Dermis microvascular lymphatic vessel endothelial cell (primary cell): ENCODE measurements at places on chromosomes 1 and 21.

GRCh38 chr1:36450919-36451305 lies 661 bp upstream of the OSCP1 start:
- DNase-seq, result no peak

DNA sequence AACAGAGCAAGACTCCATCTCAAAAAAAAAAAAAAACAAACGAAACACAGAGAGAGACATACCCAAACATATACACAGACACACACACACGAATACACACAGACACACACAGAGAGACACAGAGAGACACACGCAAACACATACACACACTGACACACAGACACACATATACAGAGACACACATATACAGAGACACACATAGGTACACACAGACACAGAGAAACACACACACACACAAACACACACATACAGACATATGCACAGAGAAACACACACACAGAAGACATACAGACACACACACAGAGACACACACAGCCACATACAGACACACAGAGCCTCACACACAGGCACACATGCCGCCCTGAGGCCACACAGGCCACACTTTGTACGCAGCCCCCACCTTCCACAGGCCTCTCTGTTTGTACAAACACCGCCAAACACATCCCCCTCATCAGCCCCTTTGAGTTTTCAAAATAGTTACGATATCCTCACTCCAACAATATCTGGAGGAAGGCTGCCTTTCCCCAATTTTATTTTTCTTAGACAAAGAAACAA lies 57.5 kb upstream of the ABCG1 start:
- DNase-seq, result no peak

DNA sequence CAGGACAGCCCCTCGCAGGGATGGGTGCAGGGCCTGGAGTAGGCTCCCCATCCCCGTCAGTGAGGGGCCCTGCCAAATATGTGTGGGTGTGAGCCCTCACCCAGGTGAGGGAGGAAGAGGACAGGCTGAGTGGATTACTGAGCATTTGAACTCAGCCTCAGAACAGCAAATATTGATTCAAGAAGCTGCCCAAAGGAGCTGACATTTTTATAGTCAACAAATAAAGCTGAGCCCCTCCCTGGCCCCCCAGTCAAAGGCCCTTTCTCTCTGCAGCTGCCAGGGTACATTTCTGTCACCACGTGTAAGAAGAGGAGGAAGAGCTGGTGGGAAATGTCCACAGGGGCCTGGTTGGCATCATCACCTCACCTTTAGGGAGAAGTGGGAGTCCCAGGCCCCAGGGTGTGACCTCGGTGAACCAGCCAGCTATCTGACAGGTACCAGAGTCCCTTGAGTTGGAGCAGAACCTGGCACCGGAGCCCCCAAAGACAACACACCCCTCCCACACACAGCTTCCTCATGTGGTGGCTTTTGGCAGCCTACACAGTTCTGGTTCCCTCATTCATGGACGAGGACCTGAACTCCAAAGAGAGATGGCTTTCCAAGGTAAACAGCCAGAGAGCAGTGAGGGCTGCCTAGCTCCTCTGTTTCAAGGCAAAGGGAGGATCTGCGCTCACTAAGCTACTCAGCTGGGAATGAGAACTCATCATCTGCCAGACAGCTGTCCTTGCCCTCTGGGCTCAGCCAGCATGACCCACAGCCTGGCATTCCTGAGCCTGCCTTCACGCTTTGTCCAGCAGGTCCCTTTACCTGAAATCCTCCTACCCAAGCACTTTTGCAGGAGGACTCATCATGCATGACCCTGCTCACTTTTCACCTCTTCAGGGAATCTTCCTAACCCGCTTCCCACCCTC lies 43.0 kb upstream of the TENT5C start:
- DNase-seq, result no peak

DNA sequence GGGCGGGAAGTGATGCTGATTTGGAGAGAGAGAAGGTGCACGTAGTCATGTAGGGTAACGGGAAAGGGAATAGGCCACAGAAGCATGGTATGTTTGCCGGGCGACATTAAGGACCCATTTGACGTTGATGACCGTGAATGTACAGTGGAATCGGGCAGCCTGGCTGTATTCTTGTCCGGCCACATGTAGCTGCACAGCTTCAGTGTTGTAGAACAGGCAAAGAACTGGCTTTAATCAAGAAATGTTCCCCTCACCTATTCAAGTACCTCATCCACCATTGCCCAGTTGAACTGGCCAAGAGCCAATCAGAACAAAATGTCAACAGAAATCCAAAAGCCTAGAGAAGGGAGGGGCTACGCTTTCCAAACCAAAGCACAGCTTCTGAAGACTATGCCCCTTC lies 104.8 kb downstream of the DHRS3 start:
- no peak for DNase-seq

DNA sequence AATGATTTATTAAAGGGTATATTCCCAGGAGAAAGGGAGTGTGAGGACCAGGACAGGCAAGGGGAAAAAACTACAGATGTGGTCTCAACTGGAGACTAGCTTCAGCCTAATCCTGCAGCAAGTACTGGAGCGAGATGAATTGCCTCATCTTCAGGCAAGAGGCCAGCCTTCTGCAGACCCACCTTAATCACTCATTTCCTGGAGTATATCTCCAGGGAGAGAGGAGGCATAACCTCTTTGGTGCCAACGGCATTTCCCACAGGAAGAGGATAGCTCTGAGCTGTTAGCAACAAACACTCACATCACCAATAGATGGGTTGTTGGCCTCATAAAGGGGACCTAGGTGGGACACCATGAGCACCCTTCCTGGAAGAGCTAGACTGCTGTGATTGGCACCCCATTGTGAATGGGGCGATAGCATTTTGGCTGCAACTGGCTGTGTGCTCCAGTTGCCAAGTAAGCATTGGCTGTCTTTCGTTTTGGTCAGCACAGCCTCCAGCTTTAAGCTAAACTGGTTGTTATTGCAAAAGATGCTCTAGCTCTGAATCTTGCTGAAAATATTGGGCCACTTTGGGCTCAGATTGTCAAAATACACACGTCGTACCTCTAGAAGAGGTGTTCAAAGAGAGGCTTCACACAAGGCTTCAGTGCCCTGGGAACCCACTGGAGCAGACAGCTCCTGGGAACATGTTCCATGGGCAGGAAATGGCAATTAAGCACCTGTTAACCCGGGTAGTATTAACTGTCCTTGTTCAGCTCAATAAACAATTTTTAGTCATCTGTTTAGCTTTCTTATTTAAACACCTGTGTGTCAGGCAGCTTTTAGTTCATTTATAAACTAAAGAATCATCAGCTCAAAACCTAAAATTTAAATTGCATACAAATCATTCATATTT lies 314.8 kb upstream of the C1orf87 start:
- peak; percentile 23 for DNase-seq

GRCh38 chr1:22773981-22774832 lies 63.6 kb downstream of the EPHB2 start:
- no peak for DNase-seq
